ENCODE measurements at places on chromosomes 13 and 19. TPM values are rescaled to one million over a fixed set of nuclear protein-coding genes. Genes with fewer than 3 reads are reported as not detected.

The IGFL2 gene
- polyA plus RNA-seq = not detected

The TMEM221 gene
- polyA plus RNA-seq = 0.06 TPM

The OSCAR gene
- 0.08 TPM for polyA plus RNA-seq

The WDR87 gene
- under 0.01 TPM for polyA plus RNA-seq

The ZNF628 gene
- polyA plus RNA-seq = 2.0 TPM
